ENCODE measurements at places on chromosomes 4 and X.

GRCh38 chrX:112837531-112837930 is 3.1 kb downstream of the AMOT start:
- DNase-seq: no peak

GRCh38 chr4:624705-625590 is at the start of gene PDE6B:
Gene PDE6B (plus strand): TSS chr4:625573. CDS start chr4:625627, 54 bp downstream.
- DNase-seq: no peak

GRCh38 chrX:53186351-53186750 is 38.7 kb downstream of the KDM5C start:
- DNase-seq: no peak

DNA sequence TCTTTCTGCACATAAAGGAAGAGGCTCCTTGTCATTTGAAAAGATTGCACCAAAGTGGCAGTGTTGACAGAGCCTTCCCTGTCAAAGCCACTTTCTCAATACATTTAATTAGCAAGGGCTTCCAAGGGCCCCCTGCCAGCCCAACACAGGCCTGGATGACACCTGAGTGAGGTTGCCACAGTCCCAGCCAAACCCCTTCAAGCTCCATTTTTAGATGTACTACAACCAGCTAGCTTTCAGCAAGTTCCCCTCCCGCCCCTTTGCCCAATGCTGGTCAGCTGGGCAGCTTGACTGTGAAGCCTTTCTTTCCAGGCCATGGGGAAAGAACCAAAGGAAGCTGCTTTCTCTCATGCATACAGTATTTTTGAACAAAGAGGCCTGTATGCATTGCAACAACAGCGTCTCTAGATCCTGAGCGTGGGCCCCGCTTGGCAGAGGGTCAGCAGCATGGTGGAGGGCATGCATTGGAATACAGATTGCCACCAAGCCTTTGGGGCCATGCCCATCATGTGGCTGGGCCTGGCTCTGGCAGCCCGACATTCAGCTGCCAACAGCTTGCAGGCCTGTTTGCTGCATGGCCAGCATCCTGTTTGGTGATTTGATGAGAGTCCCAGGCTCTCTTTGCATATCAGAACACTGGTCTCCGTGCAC is 261.1 kb upstream of the GATB start:
- no peak for DNase-seq

DNA sequence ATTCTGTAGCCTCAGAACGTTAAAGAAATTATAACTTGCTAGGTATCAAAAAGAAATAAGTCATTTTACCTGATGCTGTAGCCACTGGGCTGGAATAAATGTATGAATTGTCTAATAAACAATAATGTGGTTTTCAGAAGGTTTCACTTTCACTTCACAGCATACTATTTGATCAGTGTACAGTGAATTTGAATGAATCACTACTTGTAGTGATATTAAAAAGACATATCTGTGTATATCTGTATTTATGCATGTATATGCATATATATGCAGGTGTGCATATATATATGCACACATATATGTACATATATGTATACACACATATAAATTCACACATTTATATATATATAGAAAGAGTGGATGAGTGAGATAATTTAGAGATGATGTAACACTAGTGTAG is 440.0 kb upstream of the PCDH10 start:
- no peak for DNase-seq

- DNase-seq: no peak
Measured at GRCh38 chr4:123308667-123309066, 87.9 kb upstream of the SPRY1 start.

GRCh38 chrX:3545901-3546300 is 167.5 kb downstream of the PRKX start:
- no peak for DNase-seq

GRCh38 chr4:107824350-107825071 is at the start of gene SGMS2:
Gene SGMS2 (plus strand): TSS chr4:107824932. CDS start chr4:107895554, 70,622 bp downstream.
- peak; percentile 96 for DNase-seq

GRCh38 chr4:56259655-56260054 is 127.6 kb downstream of the AASDH start:
- DNase-seq: no peak

DNA sequence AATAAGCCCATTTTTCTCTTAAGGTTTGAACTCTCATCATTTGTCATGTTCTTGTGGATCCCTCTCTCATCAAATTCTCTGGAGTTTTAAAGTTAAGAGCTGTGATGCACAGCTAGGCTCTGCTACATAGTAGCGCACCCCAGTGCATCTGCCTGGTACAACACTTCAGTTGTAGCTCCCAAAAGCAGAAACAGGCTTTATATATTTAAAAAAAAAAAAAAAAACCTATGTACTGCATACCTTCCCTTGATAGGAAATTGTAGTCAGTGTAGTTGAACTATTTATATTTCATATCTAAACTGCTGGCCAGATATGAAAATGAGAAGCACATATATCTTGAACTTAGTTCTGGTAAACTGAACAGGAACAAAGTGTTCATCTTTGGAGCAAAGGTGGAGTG is 131.4 kb downstream of the KLHL13 start:
- DNase-seq: no peak

DNA sequence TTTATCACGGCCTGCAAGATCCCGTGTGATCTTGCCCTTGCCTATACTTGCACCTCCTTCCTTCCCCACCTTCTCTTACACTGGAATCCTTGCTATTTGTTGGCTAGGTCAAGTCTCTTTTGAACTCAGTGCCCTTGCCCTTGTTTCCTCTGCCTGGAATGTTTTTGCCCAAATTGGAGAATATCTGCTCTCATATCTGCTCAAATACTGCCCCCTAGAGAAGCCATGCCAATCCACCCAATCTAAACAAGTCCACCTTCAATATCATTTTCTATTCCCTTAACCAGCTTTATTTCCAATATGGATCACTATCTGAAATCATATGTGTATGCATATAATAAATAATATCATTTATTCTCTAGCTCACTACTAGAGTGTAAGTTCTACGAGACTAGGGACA is 1044.2 kb upstream of the FTHL17 start:
- DNase-seq: no peak

DNA sequence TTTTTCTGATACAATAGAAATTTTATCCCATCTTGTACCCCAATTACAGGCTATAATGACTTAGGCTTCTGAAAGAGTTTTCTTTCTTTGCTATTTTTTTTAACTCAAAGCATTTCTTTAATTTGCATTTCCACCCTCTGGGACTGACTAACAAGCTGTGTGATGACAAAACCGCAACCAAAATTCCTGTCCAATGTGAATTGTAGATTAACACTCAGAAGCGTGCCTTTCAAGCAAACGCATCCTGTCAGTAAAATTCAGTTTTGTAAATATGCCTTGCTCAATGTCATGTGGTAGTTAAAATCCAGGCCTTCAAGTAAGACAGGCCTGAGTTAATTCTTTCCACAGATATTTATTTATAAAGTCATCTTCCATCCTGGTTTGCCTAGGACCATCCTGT is 50.3 kb downstream of the STK32B start:
- DNase-seq: no peak

DNA sequence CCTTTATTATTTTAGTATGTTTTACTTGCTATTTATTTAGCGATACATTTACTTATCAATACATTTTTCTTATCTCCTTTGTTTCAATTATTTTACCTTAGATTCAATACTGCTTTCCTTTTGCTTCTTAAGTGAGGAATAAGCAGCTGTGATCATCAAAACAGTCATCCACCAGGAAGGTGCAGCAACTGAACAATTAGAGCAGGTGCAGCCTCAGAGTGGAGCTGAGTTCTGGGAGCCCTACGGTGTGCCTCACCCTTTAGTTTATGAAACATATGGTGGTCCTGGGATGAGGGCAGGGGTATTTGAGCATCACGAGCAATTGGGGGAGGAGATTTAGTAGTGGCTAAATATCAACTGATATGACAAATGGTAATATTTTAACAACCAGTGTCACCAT is 111.0 kb downstream of the FRYL start:
- no peak for DNase-seq

- peak; percentile 94 for DNase-seq
Measured at GRCh38 chr4:127698789-127699200, 31.4 kb upstream of the SLC25A31 start.

GRCh38 chrX:74656079-74656745 is 41.8 kb upstream of the RLIM start:
- no peak for DNase-seq

GRCh38 chrX:9566150-9566621 is 101.3 kb downstream of the TBL1X start:
- DNase-seq: peak; percentile 1

DNA sequence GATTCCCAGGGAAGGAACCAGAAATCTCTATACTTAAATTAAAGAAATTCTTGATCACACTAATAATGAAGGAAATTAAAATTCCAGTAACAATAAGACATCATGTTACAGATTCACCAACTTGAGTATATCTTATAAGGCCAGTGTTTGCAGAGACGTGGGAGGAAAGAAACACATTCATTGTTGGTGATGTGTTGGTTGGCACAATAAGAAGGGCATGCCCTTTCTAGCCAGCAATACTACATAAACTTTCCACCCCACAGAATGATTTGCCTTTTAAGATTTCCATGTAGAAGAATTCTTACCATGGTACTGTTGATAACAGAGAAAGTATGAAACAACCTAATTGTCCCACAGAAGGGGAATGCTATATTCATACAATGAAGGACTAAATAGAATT is 581.5 kb downstream of the STIM2 start:
- DNase-seq: no peak
